ENCODE measurements at places on chromosomes 11 and 22. TPM values are rescaled to one million over a fixed set of nuclear protein-coding genes. Genes with fewer than 3 reads are reported as not detected.

Gene ZNF408
- total RNA-seq, result 10.8 TPM

Gene C22orf39
- total RNA-seq, result 43.2 TPM

Gene C11orf91
- not detected for total RNA-seq

Gene NOX4
- total RNA-seq, result 3.9 TPM

Gene ANKK1
- not detected for total RNA-seq

Gene LDHA
- 913 TPM for total RNA-seq

Gene PHETA2
- total RNA-seq, result 14.9 TPM

Gene CLTCL1
- 7.3 TPM for total RNA-seq

DNA sequence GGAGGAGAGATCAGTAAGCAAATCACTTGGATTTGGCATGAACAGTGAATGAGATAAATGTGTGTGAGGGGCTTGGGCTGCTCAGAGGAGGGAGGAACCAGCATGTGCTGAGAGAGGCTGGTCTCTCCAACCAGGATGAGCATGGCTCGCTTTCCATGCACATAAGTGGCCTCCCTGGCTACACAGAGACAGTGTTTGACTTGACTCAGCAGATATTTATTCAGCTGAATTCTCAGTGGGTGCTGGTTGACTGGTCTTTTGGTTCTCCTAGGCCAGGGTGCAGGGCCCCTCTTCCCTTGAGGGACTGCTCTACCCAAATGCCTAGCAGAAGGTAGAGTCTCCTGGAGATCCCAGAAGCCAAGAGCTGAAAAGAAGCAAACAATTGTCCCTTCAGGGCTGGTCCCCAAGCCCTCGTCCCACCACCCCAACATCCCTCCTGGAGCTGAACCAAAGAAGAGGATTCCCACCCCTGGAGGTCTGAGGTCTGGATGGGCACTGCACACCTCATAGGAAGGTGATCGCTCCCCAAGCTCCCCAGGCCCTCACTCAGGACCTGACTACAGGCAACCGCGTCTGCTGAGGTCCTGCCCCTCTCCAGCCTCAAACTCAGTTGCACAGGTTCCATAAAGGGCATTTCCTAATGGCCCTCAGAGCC lies 3.3 kb upstream of the TRIM29 start:
- no peak overlapping the region for H3K4me3 ChIP-seq
- H3K4me1 ChIP-seq, result no peaks in the 10 kb centered on the region
- no peak overlapping the region for H3K27ac ChIP-seq
- no peaks in the 10 kb centered on the region for H3K27me3 ChIP-seq
- no peak for DNase-seq

- DNase-seq, result no peak
- no peaks in the 10 kb centered on the region for H3K4me1 ChIP-seq
- no peaks in the 10 kb centered on the region for H3K36me3 ChIP-seq
- H3K4me3 ChIP-seq, result no peak within 1 kb of the TSS
- H3K27ac ChIP-seq, result no peak within 1 kb of the TSS
These were observed at the start of gene SAA2 for GRCh38 chr11:18248561-18248960. TSS of gene SAA2 (minus strand) at chr11:18248668. CDS start at chr11:18248011, 657 bp downstream.

DNA sequence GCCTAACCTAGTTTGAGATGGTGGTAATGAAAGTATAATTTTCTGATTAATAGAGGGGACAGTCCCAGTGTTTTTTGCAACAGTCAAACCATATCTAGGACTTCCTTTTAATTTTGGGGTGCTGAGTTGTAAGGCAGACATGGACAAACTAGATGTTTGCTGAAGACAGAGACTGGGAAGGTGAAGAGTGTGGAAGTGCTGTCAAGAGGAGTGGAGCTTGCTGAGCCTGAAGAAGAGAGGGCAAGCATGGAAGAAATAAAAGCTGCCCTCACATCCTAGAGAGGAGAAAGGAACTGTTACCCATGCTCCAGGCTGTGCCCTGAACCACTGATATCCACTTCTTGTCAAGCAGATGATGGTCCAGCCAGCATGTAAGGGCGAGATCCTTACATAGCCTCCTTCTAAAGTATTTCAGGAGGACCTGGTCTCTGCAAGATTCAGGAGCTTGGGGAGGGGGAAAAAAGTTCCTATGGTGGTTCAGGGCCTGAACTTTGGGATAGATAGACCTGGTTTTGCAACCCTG lies 51.4 kb downstream of the PRR5L start:
- no peak overlapping the region for H3K27ac ChIP-seq
- no peaks in the 10 kb centered on the region for H3K36me3 ChIP-seq
- H3K4me3 ChIP-seq, result no peak overlapping the region

DNA sequence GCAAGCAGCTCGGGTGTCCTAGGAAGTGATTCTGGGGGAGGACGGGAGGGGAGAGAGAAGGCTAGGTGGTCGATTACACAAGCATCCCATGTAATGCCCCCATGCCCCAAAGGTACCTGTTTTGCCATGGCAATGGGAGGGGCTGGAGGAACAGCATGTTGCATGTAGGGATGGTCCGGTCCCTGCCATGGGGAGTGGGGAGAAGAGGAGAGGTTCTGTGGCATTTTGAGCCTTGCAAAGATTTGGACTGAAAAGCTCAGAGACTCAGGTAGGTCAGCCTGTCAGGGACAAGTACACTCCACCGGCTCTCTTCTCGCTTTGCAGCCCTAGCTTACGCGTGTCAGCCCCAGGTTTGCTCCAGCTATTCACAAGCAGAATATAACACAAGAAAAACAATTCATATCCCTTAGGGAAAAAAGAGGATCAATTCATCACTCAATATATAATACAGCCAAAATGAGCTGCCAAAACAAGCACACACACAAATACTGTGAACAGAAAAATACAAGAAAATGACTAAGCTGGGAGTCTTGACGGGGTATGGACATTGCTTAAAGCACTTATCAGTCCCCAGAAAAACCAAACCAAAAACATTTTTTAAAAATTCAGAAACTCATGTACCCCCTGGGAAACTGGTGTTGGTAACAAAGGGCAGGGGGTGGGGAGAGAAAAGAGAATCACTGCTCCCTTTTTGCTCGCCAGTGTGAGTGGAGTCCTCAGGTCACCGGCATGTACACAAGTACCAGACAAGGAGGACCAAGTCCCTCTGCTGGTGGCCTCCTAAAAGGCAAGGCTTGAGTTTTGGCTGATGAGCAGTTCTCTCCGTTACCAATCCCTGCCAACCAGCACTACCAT lies 21.6 kb downstream of the APOL5 start:
- peaks cover 56% of the 10 kb centered on the region for H3K36me3 ChIP-seq
- DNase-seq, result no peak
- H3K4me3 ChIP-seq, result no peak overlapping the region
- no peak overlapping the region for H3K27ac ChIP-seq

GRCh38 chr11:73177380-73177777 lies 35.3 kb upstream of the FCHSD2 start:
- no peak overlapping the region for H3K27ac ChIP-seq
- peaks cover 7% of the 10 kb centered on the region for H3K4me1 ChIP-seq
- H3K4me3 ChIP-seq, result no peak overlapping the region
- H3K27me3 ChIP-seq, result no peaks in the 10 kb centered on the region
- DNase-seq, result no peak

GRCh38 chr22:36022697-36023096 lies 5.9 kb downstream of the RBFOX2 start:
- H3K4me1 ChIP-seq, result peaks cover 33% of the 10 kb centered on the region
- H3K27me3 ChIP-seq, result no peaks in the 10 kb centered on the region
- DNase-seq, result no peak
- H3K36me3 ChIP-seq, result peaks cover 33% of the 10 kb centered on the region
- H3K27ac ChIP-seq, result peak overlapping the region; percentile 26

DNA sequence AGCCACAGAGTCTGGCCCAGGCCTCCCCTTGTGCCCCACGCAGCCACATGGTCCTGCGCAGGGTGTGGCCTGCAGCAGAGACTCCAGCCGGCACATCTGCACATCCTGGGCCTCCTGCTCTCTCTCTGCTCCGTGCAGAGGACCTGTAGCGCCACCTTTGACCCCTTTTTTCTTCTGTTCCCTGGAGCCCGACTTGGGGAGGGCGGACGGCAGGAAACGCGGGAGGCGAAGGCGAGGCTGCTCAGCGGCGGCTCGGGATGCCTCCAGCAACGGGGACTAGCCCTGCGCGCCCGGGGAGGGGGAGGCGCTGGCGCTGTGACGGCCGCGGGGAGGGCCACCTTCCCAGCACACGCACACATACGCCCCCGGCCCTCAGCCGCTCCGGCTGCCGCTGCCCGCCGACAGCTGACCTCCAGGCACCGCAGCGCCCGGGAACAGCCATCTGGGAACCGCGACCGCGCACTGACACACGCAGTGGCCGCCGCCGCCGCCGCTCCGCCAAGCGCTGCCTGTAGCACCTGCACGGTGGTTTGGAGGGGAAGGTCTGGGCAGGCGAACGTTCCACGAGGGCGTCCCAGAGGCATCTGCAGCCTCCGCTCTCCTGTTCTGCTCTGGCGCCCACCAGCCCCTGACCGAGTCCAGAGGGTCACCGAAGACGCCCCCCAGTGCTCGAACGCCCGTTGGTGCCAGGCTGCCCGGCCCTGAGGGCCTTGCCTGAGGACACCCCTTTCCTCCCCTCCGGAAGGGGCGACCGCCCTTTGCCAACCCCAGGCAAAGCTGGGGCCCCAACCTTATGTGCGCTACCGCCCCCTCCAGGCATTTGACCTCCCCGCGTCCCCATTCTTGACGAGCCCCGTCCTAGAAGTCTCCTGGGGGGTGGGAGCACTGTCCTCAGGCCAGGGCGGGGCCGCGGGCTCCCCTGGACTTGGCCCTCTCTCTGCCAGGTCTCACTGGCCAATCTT lies 16.9 kb upstream of the C22orf42 start:
- peaks cover 20% of the 10 kb centered on the region for H3K27me3 ChIP-seq
- no peaks in the 10 kb centered on the region for H3K36me3 ChIP-seq
- no peak overlapping the region for H3K4me3 ChIP-seq
- H3K4me1 ChIP-seq, result no peaks in the 10 kb centered on the region
- no peak overlapping the region for H3K27ac ChIP-seq
- DNase-seq, result no peak

- H3K27me3 ChIP-seq, result no peaks in the 10 kb centered on the region
- DNase-seq, result no peak
- H3K4me1 ChIP-seq, result no peaks in the 10 kb centered on the region
- no peak overlapping the region for H3K4me3 ChIP-seq
- no peak overlapping the region for H3K27ac ChIP-seq
These were observed 123.3 kb upstream of the THY1 start for GRCh38 chr11:119545978-119546915.

DNA sequence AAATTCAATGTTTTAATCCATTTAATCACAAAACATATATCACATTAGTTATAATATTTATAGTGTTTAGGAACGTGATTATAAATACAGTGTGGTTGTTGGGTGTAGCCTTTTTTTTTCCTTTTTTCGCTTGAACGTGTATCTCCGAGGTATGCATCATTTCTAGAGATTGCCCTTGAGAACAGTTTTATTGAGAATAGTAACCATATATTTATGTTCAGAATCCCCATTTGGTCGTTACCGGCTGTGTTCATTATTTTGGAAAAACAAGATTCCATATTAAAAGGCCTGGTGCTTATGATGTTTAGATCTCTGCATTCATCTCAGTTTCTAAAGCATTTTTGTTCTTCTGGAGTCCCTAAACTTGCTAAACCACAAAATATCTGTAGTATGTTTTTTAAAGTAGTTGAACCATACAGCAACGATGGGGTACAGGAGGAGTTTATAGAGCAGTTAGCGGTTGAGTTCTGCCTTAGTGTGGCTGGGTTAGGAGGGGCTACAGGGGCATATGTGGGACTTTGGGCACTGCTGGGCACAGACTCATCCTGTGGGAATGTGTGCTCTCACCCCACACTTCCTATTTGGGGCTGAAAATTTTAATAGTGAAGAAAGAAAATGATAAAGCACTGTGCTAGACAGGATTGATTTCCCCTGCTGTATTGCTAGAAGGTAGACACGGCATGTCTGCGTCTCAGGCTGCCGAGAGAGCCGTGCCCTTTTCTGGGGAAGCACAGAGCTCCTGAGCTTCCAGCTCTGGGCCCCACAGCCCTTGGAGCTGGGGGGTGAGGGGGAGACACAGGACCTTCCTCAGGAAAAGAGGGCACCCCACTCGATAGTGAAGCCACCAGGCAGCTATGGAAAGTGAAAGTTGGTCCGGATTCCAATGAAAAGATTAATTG lies 81.5 kb upstream of the PPARA start:
- peak overlapping the region; percentile 88 for H3K4me3 ChIP-seq
- H3K27me3 ChIP-seq, result no peaks in the 10 kb centered on the region
- DNase-seq, result peak; percentile 92
- peaks cover 27% of the 10 kb centered on the region for H3K36me3 ChIP-seq

GRCh38 chr22:40251106-40251505 lies 73.4 kb downstream of the TNRC6B start:
- DNase-seq, result no peak
- H3K4me1 ChIP-seq, result no peaks in the 10 kb centered on the region
- H3K36me3 ChIP-seq, result peaks cover 22% of the 10 kb centered on the region
- H3K27ac ChIP-seq, result no peak overlapping the region
- no peaks in the 10 kb centered on the region for H3K27me3 ChIP-seq

DNA sequence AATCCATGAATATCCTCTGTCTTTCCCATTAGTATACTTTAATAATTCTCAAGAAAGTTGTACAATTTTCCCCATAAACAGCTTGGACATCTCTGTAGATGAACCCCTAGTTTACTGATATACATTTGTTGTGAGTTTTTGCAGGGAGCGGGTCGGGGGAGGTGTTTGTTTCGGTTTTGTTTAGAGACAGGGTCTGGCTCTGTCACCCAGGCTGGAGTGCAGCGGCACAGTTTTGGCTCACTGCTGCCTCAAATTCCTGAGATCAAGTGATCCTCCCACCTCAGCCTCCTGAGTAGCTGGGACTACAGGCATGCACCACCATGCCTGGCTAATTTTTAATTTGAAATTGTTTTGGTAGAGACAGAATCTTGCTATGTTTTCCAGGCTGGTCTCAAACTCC lies 57.6 kb downstream of the IGLL5 start:
- DNase-seq, result no peak
- H3K4me3 ChIP-seq, result no peak overlapping the region
- H3K27me3 ChIP-seq, result no peaks in the 10 kb centered on the region
- peaks cover 15% of the 10 kb centered on the region for H3K4me1 ChIP-seq

DNA sequence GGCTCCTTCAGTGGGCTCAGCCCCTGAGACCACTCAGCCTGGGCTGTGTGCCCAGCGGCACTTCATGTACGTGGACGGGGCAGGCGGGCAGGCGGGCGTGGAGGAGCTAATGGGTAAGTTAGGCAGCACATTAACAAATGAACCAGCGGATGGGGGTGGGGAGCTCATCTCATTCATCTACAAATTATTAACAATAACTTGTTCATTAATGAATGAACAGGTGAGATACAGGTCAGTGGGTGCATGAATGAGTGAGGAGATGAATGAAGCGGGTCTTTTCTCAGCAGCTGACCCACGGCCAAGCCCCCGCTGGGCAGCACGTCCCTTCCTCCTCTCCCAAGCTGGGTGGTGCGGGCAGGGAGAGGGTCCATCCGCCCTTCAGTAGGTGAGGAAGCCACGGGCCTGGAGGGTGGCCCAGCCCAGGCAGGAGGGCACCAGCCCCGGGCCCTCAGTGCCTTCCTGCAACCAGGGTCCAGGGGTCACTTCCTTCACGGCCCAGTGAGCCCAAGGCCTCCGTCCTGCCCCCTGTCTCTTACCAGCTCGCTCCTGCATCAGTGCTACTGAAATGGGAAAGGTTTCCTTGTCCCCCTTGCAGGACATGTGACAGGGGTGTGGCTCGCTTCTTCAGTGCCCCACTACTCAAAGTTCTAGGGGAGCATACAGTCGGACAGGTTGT lies 60.5 kb upstream of the KCNQ1OT1 start:
- no peak for DNase-seq
- H3K4me3 ChIP-seq, result no peak overlapping the region
- 0 out of 2 replicates have a peak, but pooled peaks cover 3% of the 10 kb centered on the region for H3K27me3 ChIP-seq
- H3K27ac ChIP-seq, result no peak overlapping the region
